ENCODE measurements at places on chromosomes 7 and 10.

- no peak for DNase-seq
Observed at GRCh38 chr7:90626013-90626412, 29.9 kb downstream of the CDK14 start.

DNA sequence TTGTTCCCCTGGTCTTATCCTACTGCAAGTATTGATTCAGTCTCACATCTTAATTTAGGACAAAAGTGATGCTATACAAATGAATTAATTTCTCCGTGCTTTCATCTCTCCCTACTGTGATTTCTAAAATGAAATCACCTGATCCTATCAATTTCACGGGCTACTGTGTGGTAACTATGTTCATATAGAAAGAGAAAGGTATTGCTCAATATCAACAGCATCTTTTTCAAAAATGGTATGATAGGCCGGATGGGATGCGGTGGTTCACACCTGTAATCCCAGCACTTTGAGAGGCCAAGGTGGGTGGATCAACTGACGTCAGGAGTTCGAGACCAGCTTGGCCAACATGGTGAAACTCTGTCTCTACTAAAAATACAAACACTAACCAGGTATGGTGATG, 71.2 kb downstream of the PIK3CG start:
- no peak for DNase-seq

DNA sequence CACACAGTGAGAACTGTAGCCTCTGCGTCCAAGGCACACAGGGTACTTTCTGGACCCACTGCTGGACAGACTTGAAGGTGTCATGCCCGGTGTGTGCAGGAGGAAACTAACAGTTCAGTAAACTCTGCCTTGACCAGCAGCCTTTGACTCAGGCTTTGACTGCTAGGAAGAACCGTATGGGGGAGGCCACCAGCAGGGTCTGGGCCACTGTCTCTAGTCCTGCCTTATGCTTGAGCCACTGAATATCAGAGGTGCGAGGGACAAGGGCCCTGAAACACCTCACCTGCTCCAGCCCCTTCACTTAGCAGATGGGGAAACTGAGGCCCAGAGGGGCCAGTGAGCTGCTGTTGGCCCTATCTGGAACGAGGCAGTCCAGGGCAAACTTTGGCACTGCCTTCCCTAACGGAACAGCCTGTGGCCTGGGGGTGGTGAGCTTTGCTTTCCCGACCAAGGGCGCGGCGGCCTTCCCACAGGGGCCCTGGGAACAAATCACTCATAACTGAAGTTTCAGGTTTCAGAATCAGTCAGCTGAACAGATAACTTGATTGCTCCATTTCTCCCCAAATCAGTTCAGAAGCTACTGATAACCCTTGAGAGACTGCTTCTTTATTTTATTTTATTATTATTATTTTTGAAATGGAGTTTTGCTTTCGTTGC, 130.0 kb downstream of the FAM53B start:
- peak; percentile 47 for DNase-seq

DNA sequence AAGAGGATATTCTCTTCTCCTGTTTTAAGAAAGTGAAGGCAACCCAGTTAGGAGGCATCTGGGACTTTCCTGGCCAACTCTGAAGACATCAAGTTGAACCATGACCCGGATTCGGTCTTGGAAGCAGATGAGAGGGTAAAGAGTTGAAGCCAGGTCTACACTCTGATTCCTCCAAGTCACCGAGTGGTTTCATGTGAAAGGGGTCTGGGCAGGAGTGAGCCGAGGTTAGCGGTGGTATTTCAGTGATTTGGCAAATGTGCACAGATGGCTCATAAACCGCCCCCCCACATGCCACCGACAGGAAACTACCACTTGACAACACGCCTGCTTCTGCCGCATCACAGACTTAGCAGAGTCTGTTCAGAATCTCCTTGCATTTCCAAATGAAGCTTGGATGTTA, 11.4 kb upstream of the REPIN1 start:
- DNase-seq: no peak

- DNase-seq: no peak
Observed at GRCh38 chr7:87000344-87000743, 59.1 kb downstream of the ELAPOR2 start.

- no peak for DNase-seq
Observed at GRCh38 chr7:542713-543500, 23.3 kb upstream of the PDGFA start.

DNA sequence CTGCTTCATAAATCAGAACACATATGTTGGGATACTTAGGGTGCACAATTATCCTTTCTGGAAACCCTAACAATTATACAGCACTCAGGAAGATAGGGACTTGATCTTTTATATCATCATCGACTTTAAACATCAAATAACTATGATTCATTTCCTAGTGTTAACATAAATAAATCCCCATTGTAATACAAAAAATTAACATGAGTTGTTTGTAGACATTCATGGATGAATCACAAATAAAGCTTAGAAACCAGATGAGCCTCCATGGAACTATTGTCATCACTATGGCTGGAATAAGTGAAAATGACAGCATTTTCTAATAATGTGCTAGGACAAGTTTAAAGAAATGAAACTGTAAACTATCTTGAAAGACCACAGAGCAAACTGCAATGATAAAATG, 821.7 kb downstream of the GATA3 start:
- DNase-seq: no peak

DNA sequence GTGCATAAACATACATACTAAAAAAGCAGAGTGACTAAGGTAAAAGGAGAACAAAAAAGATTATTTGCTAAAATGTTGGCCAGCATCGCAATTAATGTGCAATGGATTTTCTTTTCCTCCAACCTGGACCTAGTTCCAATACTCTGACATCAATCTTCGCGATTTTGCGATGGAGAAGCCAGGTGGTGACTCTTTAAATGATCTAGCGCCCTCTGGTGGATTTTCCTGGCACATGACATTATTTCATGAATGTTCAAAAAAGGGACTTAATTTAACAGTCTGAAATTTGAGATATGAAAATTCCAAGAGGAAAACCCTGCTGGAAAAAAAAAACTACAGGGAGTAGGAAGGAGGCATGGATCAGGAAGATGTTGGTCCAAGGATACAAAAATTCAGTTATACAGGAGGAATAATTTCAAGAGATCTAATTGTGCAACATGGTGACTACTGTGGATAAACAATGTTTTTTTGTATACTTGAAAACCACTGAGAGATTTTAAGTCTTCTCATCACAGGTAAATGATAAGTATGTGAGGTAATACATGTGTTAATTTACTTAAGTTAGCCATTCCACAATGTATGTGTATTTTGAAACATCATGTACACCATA, 4.3 kb upstream of the KCNMA1 start:
- no peak for DNase-seq

DNA sequence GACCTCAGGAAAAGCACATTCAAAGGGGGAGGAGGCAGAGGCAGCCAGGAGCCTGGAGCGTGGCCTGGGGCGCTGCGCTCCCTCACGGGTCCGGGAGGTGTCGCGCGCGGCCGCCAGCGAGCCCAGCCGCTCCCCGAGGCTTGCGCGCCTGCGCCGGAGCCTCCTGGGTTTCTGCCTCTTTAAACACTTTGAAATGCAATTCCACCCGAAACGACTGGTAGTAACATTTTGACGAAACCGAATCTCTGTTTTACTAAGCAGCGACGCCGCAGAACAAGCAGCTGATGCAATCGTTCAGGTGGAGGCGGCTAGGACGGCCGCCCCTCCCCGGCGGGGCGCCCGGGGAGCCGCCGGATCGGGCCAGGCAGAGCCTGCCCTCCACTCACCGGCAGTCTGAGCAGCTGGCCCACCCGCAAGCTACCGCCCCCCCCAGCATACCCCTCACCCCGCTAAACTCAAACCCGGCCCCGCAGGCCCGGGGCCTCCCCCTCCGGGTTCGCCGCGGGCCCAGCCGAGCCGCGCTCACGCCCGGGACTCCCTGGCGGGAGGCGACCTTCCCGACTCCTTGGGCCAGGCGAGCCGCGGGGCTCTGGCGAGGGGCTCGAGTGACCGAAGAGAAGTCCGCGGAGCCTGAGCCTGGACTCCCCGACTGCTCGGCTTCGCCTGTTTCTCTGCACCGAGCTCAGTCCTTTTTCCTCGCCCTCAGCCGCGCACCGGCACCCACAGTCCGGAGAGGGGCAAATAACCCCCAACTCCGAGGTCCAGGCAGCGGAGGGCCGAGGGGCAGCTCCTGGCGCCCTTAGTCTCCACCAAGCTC, 3.2 kb downstream of the MKX start:
- peak; percentile 58 for DNase-seq

- DNase-seq: no peak
Observed at GRCh38 chr10:60908896-60909295, 35.1 kb downstream of the RHOBTB1 start.

- no peak for DNase-seq
Observed at GRCh38 chr10:35140126-35140525, 13.5 kb downstream of the CREM start.

DNA sequence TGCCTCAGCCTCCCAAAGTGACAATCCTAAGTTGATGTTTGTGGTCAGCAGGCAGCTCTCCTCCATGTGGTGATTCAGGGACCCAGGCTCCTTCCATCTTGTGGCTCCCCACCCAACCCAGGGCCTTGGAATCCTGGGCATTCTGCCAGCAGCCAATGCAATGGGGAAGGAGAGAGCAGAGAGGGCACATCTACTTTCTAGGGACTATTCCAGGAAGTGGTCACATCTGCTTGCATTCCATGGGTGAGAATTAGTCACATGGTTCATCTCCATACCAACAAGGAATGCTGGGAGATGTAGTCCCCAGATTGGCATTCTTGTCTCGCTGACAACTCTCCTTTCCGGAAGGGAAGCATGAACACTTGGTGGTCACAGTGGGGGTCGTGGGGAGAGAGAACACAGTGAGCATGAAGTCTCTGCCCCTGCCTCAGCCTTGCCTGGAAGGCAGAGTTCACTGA, 9.9 kb upstream of the SRRM3 start:
- DNase-seq: no peak

DNA sequence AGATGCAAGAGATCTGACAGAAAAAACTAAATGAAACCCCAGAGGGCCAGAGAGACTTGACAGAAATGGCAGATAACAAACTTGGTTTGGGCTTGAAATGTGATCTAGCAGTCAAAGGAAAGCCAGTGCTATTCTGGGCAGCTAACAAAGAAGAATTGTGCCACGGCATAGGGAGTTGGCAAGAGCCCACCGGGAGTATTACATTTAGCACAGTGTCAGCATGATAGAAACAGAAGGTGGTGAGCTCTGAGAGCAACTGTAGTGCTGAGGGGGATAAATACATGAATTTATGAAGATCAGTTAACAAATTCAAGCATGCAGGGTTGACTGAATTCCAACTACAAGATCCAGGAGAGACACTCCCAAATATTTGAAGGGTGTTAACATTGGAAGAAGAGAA, 91.1 kb downstream of the AHCYL2 start:
- no peak for DNase-seq

- no peak for DNase-seq
Observed at GRCh38 chr7:122384528-122384927, 80.0 kb upstream of the FEZF1 start.

GRCh38 chr10:79342811-79343561, 4.3 kb upstream of the PPIF start:
- DNase-seq: no peak

Measured in GM12864 (cell line).